IPS DF 6.9 (cell line): ENCODE measurements at places on chromosomes 1 and 21.

DNA sequence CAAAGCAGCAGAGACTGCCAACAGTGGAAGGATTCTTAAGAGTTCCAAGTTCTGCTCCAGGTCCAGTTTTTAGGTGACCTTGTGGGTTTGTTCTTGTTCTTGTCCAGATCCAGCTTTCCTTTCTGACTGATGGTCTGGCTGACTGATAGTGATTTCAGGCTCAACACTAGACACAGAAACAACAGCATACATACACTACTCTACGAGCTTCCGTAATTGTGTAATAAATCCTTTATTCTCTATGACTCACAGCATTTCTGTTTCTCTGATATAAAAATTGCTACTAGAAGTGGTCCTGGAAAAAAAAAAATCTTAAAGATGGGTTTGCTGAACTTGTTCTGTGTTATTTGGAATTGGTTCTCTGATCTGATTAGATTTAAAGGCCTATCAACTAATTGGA, 62.2 kb upstream of the PTCH2 start:
- no peak for DNase-seq

DNA sequence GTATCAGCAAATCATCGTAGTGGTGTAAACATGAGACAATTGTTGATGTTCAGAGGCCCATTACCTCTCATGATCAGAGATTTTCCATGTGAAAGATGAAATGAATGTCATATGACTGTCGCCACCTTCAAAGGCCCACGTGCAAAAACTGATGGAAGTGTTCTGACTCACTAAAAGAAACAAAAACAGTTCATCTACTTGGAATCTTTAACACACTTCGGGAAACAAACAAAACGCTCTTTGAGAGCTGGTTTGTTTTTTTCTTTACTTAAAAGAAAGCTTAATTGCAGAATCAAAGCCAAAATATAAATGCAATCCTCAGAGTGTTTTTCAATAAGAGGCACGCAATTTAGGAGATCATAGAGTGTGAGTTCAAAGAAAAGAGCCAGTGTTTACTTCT, 100.8 kb downstream of the PLPPR4 start:
- no peak for DNase-seq

- DNase-seq = no peak
These were observed 4.5 kb downstream of the CDKN2C start for GRCh38 chr1:50974618-50974935.

- no peak for DNase-seq
These were observed 117.5 kb upstream of the ARHGEF16 start for GRCh38 chr1:3336641-3337630.

- no peak for DNase-seq
These were observed 250.8 kb downstream of the GRIK3 start for GRCh38 chr1:36783475-36783874.

DNA sequence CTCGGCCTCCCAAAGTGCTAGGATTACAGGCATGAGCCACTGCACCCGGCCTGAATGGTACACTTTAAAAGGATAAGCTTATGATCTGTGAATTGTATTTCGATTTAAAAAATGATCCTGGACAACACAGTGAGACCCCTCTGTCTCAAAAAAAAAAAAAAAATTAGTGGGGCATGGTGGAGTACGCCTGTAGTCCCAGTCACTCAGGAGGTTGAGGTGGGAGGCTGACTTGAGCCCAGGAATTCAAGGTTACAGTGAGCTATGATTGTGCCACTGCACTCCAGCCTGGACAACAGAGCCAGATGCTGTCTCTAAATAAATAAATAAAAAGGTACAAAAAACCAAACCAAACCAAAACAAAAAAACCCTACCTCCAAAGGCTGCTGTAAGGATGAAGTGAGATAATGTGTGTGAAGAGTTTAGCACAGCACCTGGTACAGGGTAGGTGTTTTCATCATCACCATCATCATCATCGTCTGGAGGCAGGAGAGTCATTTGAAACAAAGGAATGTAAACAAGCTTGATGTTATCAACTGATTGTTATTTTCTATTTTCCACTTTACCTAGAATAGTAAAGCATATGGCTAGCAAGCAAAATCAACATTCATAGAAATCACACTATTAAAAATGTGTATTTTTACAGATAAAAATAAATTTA, 22.5 kb upstream of the HTR1D start:
- DNase-seq = no peak

DNA sequence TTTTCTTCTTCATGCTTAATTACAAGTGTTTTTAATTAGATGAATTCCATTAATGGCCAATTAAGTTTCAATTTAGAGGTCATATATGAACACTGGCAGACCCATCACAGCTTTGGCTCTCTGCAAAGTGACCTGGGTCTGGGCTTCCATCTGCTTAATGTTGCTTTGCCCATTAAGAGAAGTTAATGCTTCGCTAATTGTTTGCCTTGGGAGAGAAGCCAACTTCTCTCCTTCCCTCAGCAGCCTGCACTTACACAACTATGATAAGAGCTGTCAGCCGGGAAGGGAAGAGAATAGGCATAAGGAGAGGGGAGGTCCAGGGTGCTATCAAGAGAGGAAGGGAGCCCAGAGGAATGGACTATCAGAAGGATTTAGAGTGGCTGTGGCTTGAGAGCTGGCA, 29.0 kb upstream of the CCDC190 start:
- DNase-seq = no peak

DNA sequence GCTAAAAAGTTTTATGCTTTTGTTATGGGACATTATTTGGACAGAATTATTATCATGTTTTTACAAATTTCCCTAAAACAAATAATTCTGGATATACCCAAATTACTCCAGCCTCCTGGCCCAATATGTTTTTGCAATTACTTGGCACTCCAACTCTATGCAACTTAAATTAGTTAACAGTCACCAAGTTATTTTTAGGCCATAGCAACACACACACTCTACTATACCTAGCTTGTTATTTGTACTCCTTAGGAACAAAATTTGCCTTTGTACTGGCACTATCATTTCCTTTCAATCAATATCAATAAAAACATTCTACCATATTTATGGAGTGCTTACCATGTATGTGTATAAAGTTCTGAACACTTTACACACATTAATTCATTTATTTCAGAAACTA, 7.7 kb downstream of the DUSP10 start:
- DNase-seq = no peak

DNA sequence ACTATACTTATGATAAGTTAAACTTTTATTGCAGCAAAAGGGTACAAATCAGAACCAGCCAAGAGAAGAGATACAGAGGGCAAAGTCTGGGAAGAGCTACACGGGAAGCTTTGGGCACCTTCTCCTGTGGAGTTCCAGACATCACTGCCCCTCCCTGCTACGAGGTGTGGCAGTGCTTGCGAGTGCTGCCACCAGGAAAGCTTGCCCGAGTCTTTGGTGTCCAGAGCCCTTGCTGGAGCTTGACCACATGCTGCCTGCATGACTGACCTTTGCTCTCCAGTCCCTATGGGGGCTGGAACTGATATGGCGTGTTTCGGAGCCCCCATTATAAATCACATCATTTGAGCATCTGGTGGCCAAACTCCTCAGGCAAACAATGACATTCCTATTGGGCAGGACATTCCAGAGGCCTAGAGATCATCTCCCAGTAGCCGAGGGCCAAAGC, 23.4 kb downstream of the PLEKHO1 start:
- no peak for DNase-seq

GRCh38 chr1:228194921-228195812, 12.7 kb upstream of the OBSCN start:
- no peak for DNase-seq

- no peak for DNase-seq
These were observed 3.6 kb downstream of the OTUD3 start for GRCh38 chr1:19885821-19886220.

- no peak for DNase-seq
These were observed 55.2 kb upstream of the GNG12 start for GRCh38 chr1:67888216-67889106.

DNA sequence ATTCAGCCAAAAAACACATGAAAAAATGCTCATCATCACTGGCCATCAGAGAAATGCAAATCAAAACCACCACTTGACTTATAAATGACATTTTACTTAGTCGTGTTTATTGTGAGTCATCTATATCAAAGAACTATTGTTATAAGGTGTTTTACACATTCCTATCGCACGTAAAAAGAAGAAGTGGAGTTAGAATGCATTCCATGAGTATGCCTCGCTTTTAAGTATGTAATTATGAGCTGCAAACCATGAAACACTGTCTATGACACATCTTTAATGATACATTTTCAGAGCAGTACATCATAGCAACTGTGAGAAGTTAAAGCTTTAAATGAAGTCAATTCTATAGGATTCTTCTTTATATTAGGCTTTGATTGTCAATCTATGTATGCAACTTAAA, 614.3 kb upstream of the ADAMTS5 start:
- DNase-seq = no peak

DNA sequence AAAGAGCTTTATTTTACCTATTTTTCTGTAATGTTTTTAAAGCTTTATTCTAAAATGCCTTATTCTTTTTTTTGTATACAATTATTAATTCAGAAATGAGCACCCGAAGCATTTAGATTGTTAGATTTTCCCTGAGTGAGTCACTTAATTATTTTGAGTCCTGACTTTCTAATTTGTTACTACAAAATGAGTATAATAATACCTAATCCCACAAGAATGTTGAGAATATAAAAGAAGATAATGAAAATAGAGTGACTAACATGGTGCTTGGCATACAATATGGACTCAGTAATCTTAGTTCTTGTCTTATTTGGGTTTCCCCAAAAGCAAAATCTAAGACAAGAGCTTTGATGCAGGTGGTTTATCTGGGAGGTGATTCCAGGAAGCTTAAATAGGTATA, 142.2 kb downstream of the LHX8 start:
- DNase-seq = no peak

- no peak for DNase-seq
These were observed 39.5 kb downstream of the PIK3CD start for GRCh38 chr1:9691108-9691445.

- no peak for DNase-seq
These were observed 1671.1 kb downstream of the MRPL39 start for GRCh38 chr21:23936224-23936623.

DNA sequence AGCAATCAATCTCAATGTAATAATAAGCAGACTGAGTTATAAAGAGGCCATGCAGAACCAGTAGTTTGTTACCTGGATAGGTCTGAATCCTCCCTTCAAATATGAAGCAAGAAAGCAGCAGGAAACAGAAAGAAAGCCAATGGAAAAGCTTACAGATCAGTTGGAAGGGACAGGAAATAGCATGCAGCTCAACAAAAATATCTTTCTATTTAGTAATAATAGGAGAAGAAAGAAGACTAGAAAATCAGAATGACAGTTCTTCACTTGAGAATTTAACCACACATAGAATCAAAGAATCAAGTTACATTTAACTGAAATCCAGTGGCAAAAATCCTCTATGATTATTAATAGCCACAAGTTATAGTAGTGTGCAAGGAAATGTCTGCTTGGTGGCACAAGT, 194.4 kb downstream of the EIF4G3 start:
- DNase-seq = no peak

DNA sequence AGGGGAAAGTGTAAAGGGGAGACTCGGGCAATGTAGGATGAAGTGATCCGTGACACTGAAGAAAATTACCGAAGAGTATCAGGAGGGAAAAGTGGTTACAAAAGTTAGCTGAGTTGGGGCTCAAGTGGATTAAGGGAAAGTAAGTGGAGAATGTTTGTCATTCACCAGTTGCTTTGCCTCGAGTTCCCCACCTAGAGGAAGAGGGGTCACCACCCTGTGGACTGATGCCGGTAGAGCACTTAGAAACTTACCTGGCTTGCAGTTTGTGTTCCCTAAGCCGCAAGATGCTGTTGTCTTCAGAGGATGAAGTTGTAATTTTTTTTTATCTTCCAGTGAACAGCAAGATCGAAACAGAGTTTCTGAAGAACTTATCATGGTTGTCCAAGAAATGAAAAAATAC, 1.0 kb downstream of the PER3 start:
- DNase-seq = no peak

- no peak for DNase-seq
These were observed 25.9 kb downstream of the PSMB2 start for GRCh38 chr1:35615440-35615839.

GRCh38 chr21:38396325-38396724, 102.0 kb downstream of the ERG start:
- DNase-seq = no peak

DNA sequence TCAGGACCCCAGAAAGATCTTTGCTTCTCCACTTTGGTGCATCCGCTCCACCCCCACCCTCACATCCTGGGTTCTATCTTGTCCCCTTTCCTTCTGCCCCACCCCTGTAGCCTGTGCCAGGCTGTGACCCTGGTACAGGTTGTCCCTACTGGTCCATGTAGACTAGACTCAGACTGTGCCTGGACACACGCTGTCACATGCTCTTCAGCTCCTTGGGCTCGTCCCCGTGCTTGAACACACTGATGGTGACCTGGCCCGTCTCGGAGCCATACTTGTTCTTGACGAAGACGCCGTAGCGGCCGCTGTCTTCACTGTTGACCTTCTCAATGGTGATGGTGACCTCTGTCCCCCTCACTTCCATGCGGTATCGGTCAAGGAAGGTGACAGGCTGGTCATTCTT, 54.8 kb downstream of the MYOM3 start:
- DNase-seq = no peak

GRCh38 chr1:47558601-47559593, 121.1 kb downstream of the FOXD2 start:
- DNase-seq = no peak

GRCh38 chr1:226373376-226373775, 34.5 kb downstream of the PARP1 start:
- no peak for DNase-seq

- DNase-seq = no peak
These were observed 118.7 kb upstream of the BARHL2 start for GRCh38 chr1:90835661-90836344.

GRCh38 chr1:48261881-48262400, 39.4 kb downstream of the SLC5A9 start:
- DNase-seq = no peak

DNA sequence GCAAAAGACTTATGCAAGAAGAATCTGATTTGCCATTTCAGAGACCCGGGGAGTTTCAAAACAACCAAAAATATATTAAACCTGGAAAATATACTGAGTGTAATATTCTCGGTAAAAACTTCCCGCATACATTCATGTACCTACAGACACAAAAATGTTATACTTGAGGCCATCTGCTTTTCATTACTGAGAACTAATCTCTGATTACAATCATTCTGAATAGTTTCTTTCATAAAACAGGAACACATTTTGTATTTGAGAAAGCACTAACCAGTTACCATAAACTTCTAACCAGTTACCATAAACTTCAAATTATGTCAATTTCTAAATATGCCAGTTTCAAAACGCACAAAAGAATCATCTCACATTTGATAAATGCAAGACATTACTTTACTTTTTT, 7.8 kb downstream of the ZNHIT6 start:
- DNase-seq = no peak

DNA sequence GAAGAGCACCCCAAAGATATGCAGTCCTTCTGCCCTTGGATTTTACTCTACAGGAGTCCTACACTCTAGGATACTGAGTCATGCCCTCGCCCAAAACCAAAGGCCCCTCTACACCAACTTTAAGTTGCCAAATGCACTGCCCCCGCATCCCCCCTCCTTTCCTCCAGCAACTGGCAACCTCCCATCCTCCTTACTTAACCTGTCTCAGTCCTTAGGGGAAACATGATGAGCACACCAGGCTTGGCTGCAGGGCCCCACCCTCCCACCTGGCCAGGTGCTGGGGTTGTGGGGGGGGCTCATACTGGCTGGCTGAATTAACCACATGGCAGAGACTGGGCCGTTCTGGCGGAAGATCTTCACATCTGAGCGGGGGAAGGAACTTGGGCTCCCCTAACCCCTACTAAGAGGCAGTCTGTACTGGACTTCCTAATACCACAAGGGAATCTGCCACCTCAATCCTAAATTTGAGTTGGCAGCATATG, 1.2 kb downstream of the HDGF start:
- DNase-seq = no peak
